ENCODE measurements at places on chromosomes 2 and 18.

DNA sequence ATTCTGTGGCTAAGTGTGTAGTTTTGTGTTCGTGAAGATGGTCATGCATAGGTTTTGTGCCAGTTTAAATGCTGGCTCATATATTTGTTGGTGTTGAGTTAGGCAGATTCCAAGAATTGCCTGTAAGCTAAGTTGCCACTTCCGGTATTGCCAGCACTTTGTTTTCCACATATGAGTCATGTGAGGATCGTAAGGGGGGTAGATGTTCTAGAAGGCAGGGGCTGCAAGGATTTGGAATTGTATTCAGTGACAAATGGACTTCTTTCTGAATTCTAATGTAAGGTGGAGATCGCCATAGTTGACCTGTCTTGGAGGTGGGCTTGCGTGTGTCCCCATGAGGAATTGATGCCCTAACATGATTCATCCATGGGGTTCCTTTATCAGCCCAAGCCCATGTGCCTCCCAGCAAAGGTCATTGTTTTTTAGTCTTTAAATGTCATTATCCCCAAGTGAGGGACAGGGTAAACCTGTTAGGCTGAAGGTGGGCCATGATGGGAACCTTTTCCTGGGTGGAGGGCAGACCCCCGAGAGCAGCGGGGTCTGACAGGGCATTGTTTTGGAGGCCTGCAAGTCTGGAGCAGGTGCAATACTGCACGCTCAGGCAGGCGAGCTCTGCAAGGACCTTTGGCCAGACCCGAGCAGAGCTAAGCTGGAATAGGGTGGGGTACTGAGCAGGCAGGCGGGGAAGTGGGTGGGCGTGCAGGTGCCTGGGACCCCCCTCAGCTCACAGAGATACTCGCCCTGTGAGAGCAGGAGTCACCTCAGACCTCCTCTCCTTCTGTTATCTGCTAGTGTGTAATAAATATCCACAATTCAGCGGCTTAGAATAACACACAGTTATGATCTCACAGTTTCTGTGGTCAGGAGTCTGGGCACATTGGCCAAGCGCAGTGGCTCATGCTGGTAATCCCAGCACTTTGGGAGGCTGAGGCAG lies 77.4 kb downstream of the LRRFIP1 start:
- DNase-seq, result no peak

GRCh38 chr2:15432642-15433256 lies 128.4 kb downstream of the NBAS start:
- DNase-seq, result peak; percentile 75

DNA sequence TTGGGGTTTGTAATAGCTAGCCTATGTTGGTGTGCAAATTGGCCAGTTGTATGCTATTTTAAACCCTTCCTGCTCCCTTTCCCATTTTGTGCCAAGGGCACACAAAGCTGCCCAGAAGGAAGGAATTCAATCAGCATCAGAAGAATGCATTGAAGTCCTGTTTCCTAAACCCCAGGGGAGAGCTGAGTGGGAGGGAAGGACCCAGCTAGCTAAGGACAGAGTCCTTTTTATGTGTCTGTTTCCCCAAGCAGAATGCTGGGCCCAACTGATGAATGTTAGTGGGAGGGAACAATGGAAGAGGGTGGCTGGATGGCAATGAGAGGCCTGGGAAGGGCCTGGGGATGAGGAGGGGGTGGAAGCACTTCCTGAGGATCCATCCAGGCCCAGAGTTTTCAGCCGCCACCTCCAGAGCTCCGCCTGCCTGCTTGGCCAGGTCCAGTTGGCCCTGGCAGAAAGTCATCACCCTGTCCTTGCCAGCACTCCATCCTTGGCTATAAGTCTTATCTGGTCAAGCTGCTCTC lies 32.7 kb downstream of the MEX3C start:
- no peak for DNase-seq

GRCh38 chr2:143885461-143885860 lies 634.5 kb downstream of the ZEB2 start:
- no peak for DNase-seq

DNA sequence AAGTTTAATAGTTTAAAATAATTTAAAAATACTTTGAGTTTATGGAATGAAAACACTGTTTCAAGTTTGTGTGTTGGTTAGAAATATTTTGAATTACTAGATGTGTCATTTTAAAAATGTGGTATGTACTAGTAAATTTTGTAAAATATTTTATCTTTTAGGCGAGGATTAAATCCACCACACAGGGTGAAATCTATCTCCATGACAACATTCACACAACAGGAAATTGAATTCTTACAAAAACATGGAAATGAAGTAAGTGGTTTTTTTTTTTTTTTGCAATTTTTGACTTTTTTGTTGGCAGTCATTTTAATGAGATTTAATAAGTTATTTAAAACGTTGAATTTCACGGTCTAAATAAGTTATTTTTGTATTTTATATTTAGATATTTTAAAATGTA lies 19.4 kb downstream of the AGFG1 start:
- DNase-seq, result no peak

GRCh38 chr2:21759819-21760218 lies 636.1 kb downstream of the TDRD15 start:
- no peak for DNase-seq

DNA sequence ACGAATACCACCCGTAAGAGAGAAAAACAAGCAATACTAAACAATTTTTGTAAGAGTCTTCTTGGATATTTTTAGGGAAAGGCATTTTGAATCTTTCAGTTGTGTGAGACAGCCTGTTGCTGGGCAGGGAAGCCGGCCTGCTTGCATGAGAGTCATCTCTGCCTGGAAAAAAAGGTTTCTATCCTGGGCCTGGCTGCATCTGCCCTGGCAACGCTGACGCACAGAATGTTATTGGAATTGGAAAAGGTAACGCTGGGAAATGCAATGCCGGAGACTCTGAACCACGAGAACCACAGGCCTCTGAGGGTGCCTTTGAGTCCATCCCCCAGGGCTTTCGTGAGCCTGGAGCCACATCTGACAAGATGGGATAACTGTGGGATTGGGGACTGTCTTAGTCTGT lies 17.9 kb upstream of the NPAS2 start:
- DNase-seq, result no peak

DNA sequence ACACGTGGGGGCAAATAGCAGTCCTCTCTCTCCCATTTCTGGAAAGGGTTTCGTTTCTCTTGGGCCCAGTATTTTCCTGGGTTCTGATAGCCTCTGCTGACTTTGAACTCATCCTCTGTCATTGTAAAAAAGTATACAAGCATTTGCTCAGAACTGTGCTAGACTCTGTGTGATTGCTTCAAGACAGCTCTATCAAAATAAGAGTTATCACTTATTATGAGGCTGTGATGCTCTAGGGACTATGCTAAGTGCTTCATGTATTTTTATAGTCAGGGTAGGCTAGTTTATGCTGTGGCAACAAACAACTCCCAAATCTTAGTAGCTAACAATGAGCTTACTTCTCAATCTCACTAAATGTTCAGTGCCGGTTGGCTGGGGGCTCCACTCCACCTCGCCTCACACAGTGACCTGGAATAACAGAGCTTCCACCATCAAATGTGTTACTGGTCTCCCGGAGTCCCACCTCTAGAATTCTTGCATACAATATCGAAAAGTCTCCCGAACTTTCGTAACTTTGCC lies 110.8 kb upstream of the CDC42EP3 start:
- DNase-seq, result no peak

DNA sequence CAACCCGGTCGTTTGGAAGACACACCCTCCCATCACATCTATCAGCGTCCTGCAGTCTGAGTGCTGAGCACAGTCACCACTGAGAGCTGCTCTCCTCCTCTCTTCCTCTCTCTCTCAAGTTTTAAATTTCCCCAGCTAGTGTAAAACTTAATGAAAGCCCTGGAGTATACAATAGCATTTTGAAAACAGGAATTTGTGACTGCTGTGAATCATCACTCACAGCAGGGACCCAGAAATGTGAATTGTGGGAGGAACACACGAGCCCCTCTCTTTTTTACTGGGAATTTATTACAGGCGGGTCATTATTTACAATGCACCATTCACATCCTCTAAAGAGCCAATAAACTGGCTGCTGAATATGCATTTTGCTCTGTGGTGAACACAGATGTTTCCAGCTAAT lies 185.0 kb upstream of the SMIM21 start:
- no peak for DNase-seq

DNA sequence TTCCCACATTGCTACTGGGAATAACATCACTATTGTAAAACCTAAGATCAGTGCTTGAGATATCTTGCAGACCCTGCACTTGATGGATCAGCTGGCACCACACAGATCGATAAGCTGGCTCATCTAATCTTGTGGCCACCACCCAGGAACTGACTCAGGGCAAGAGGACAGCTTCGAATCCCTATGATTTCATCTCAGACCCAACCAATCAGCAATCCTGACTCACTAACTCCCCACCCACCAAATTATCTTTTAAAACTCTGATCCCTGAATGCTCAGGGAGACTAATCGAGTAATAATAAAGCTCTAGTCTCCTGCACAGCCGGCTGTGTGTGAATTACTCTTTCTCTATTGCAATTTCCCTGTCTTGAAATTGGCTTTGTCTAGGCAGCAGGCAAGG lies 11.3 kb upstream of the TEX44 start:
- DNase-seq, result no peak

GRCh38 chr2:79920512-79921076 lies 384.0 kb downstream of the LRRTM1 start:
- DNase-seq, result no peak

DNA sequence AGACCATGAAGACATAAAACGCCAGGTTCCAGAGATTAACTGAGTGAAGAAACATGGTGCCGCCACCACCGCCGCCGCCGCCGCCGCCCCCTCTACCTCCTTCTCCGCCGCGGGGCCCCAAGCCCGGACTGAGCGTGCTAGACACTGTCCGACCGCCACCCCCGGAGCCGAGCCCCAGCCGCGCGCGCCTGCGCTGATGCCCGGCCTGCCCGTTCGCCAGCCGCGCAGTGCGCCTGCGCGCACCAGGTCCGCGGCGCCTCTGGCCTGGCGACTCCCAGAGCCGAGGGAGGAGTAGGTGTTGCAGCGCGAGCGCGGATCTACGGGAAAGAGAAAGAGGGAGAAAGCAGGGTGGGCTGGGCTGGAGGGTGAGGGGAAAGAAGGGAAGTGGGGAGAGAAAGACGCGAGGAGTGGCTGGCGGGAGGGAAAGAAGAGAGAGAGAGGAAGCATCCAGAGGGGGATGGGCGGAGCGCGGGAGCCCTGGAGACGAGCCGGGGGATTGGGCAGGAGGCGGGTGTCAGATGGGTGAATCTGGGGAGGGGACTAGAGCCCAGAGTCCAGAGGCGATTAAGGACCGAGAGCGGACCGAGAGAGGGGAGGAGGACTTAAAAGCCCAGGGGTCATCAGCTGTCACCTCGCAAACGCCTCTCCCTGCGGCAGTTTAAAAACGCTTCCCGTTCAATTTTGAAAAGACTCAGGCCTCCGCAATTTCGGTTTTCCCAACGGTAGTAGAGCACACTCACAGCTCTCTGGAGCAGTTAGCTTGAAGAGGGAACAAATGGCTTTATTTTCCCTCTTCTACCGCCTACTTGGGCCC lies at the start of gene PGAP1:
PGAP1 (minus strand) TSS at position 146 of the 814 bp plus-strand sequence; CDS start at position 55, 91 bp downstream.
- DNase-seq, result peak; percentile 23
